ENCODE measurements at places on chromosomes 2 and 18.

DNA sequence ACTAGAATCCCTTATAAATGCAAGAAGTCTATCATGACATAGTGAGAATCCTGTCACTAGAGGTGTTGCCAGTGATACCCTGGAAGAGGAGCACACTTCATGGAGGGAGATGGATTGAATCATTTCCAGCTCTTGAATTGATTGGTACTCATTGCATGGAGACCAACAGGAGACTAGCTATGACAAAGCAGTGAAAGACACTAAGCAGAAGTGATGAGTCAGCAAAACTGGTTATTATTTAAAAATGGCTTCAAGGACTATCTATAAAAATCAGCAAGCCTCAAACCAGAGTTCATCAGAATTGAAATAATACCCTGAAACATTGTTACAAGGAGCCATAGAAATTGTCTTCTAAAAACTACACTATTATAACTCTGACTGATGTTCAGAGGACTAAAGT lies 200.3 kb downstream of the PDE11A start:
- DNase-seq: no peak

GRCh38 chr2:9258501-9258900 lies 51.9 kb downstream of the ASAP2 start:
- DNase-seq: no peak

DNA sequence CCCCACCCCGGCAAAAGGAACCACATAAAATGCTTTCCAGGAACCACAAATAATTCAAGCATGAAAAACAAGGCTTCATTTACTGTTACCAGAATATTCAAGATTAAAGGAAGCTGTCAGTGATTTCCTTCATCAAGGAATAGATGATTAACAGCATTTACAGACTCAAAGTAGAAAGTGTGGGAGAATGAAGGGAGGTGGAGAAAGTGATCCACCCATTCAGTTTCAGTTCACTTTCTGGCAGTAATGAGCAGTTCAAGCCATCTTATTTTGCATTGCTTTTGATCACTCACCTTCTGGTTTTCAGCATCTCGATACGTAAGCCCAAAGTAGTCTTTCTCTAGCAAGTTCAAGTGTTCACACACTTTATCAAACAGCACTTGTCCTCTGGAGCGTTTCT lies 99.0 kb downstream of the EPB41L3 start:
- no peak for DNase-seq

- DNase-seq: no peak
These were observed 1.8 kb upstream of the SALL3 start for GRCh38 chr18:78977637-78978348.

DNA sequence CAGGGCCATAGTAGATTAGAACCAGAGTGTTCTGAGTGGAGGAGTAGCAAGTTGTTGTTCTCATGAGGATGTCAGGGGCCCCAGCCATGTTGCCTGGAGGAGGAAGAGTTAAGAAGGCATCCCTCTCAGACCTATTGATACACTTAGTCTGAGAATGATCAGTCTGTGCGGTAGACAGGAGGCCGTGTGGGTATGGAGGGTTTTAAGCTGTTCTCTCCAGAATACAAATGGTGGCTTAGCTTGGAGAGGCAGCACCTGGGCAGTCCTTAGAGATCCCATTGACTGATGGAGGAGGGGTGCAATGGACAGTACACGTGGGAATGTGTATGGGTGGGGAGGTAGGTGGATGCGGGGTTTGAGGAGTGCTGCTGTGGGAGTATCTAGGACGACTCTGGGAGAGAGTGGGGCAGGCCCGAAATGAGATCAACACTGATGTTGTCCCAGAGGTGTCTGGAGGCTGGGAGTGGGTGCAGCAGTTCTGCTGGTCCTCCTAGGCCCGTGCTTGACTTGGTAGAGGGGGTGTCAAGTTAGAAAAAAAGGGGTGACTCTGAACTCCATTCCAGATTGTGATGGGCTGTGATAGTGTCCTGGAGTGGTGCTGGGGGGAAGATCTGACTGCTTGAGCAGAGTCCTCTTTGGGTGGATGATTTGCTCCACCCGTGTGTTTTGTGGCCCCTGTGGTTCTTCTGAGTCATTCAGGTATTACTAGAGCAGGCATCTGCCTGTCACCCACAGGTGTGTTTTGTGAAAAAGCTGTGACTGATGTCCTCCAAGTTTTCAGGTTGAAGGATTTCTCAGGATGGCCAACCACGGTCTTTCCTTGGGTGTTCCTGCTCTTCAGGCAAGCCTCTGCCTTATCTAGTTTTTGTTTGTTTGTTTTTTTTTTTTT lies 44.7 kb downstream of the C2orf42 start:
- no peak for DNase-seq

GRCh38 chr2:171541202-171541887 lies 19.1 kb downstream of the CYBRD1 start:
- DNase-seq: peak; percentile 37

- DNase-seq: no peak
These were observed 879.8 kb upstream of the PIK3C3 start for GRCh38 chr18:41075212-41075611.

DNA sequence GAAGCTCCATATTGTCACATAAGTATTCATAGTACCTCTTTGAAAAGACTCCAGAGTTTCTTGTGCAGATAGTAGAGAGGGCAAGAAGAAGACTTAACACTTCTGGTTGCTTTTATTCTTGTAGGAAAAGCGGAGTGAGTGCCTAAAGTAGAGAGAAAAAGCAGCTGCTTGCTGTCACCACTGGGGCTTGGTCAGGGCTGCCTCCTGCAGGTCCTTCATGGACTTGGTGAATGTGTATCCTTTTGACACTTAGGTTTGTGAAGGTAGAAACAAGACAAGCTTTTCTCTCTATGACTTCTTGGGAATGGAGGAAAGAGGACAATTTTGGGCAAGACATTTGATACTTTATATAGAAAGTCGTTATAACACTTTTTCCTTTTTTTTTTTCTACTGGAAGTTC lies 312.8 kb upstream of the FANCL start:
- DNase-seq: no peak

- no peak for DNase-seq
These were observed 476.7 kb downstream of the TXNL1 start for GRCh38 chr18:56161566-56162260.

- no peak for DNase-seq
These were observed 21.7 kb downstream of the ASPRV1 start for GRCh38 chr2:69939722-69940121.

GRCh38 chr2:134668821-134669220 lies 50.0 kb downstream of the TMEM163 start:
- no peak for DNase-seq

DNA sequence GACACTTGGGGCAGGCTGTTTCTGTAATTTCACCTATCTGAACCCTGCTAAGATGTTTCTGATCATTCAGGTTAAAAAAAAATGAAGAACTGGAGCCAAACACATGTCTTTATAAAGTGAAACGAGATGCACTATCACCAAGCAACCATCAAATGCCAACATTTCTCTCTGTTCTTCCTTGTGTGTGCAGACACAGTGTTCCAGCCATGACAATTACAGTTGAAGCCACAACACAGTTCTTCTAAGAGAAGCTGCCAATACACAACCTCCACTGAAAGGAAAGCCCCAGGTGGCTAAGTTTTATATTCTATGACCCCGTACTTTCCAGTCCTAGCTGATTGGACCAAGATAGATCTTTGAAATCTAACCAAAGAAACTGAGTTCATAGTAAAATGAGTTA lies 181.8 kb downstream of the RAD51AP2 start:
- DNase-seq: no peak

DNA sequence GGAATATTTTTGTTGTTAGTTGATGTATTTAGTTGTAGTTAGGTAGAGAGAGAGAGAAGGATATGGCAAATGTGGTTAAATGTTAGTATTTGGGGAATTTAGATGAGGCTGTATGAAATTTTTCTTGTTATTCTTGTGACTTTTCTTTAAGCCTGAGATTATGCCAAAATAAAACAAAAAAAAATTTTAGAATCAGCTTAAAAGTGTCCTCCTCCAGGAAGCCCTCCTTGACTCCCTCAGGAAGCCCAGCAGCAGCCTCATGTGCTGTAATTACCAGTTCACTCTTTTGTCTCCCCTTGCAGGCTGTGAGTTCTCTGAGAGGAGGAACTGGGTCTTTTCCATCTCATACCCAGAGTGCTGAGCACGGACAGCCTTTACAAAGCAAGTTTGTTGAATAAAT lies 243.5 kb downstream of the TFCP2L1 start:
- no peak for DNase-seq

GRCh38 chr2:38073211-38074057 lies 2.5 kb downstream of the CYP1B1 start:
- DNase-seq: no peak

GRCh38 chr2:236535024-236535423 lies 34.6 kb upstream of the ACKR3 start:
- no peak for DNase-seq

- DNase-seq: no peak
These were observed 40.2 kb upstream of the BMPR2 start for GRCh38 chr2:202335791-202336467.

GRCh38 chr2:241312082-241312481 lies 3.4 kb downstream of the HDLBP start:
- no peak for DNase-seq

DNA sequence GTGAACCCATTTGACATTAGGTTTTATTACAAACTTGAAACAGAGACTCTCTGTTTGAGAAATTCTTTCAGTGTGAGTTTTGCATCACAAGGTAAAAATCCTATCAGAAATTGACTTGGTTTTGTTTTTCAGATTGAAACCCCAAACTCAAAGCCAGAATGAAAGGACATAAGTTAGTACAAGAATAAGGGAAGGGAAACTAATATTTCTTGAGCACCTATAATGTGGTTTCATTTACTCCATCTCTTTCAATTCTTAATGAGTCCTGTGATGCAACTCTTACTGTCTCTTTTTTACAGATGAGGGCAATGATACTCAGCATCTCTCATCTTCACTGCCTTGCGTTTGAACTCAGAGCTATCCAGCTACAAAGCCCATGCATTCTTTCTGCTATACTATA lies 210.0 kb upstream of the SIX3 start:
- DNase-seq: no peak

DNA sequence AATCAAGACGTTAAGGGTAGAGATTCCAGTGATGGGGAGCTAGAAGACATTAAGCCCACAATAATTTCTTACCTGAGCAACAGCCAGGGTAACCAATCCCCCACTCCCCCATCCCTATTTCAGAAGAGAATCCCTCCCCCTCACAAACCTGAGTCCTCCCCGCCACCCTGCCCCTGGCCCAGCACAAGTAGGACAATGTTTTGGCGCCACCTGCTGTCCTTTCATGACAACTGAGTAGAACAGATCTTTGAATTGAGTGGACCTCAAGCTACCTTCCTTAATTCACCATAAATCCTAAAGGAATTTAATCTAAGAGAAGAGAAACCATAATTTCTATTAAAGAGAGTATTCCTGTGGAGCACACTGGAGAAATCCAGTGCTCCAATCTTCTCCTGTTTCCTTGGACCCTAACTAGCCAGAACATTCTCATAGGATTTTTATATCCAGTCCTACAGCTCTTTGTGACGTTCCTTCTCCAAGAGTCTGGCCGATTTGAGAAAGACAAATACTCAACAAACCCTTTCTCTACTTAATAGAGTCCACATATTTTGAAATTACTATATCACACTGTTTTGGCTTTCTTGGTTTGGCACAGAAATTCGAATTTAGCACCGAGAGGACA lies 41.1 kb downstream of the NHEJ1 start:
- peak; percentile 25 for DNase-seq

- no peak for DNase-seq
These were observed 48.8 kb upstream of the IHH start for GRCh38 chr2:219109471-219109870.

GRCh38 chr2:64525317-64525613 lies 1.1 kb downstream of the AFTPH start:
- DNase-seq: no peak

GRCh38 chr18:3624935-3625741 lies 175.2 kb downstream of the TGIF1 start:
- no peak for DNase-seq

GRCh38 chr2:7962161-7962560 lies 719.7 kb upstream of the ID2 start:
- DNase-seq: peak; percentile 19

- peak; percentile 88 for DNase-seq
These were observed at the start of gene CTNNA2 for GRCh38 chr2:79512442-79513401. CTNNA2 (plus strand) TSS chr2:79513051.

GRCh38 chr2:2502201-2502549 lies 171.1 kb upstream of the MYT1L start:
- no peak for DNase-seq

- DNase-seq: no peak
These were observed 420.4 kb upstream of the TMEFF2 start for GRCh38 chr2:192615105-192615504.

All from NCI-H774 (cell line).